ENCODE measurements at places on chromosomes 6 and 20.
A peak's percentile ranks its signal among the peaks of the same experiment; 100 is the strongest.

DNA sequence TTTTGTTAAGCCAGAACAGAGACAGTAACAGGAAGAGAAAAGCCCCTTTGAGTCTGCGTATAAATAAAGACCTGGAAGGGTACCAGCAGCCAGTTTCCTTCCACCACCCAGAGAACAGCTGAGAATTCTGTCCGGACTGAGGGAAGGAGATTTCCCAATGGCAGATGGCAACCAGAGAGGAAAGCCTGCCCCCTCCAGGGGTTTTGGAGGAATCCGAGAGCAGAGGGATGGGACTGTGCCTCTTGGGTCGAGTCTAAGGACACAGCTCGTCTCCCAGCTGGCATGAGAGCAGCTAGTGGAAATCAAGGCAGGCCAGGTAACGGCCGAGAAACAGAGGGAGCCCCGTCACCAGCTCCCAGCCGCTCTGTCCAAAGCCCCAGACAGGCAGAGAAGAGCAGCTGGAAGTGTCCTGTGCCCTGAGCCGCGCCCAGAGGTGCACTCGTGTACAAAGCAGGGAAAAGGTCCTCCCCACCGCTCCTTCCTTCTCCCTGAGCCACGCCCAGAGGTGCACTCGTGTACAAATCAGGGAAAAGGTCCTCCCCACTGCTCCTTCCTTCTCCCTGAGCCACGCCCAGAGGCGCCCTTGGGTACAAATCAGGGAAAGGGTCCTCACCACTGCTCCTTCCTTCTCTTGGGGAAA lies 134.0 kb upstream of the SNX9 start:
- DNase-seq, result no peak

- no peak for DNase-seq
Observed at GRCh38 chr6:141335477-141336273, 797.0 kb upstream of the GJE1 start.

GRCh38 chr20:58646703-58647102 lies 4.4 kb upstream of the STX16 start:
- no peak for DNase-seq

- DNase-seq, result no peak
Observed at GRCh38 chr20:37541326-37541725, 13.7 kb upstream of the BLCAP start.

DNA sequence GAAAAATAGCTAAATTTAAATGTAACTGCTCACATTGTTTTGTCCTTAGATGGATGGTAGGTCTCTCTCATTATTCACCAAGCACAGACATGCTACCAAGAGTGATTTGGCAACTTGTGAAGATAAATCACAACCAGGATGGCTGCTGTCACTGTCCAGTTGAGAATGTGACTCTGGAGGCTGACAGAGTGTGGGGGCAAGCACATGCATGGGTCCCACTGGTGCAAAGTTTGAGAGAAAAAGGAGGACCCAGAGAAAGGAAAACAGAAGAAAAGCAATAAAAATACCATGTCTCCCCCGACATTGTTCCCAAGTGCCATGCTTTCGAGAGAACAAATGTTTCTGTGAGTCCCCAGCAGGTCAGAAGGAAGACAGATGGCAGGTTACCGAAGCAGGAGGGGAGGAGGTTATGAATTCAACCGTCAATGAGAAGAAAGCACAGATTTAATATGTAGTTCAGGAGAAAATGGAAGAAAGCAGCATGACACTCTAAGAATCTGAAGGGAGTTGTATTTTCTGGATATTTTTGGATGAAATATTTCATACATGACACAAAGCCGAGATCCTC lies 73.0 kb upstream of the TSHZ2 start:
- DNase-seq, result no peak

DNA sequence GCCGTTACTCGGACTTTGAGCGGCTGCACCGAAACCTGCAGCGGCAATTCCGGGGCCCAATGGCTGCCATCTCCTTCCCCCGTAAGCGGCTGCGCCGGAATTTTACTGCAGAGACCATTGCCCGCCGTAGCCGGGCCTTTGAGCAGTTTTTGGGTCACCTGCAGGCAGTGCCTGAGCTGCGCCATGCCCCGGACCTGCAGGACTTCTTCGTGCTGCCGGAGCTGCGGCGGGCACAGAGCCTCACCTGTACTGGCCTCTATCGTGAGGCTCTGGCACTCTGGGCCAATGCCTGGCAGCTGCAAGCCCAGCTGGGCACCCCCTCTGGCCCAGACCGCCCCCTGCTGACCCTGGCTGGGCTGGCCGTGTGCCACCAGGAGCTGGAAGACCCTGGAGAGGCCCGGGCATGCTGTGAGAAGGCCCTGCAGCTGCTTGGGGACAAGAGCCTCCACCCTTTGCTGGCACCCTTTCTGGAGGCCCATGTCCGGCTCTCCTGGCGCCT lies 7.2 kb downstream of the SNX21 start:
- no peak for DNase-seq

- no peak for DNase-seq
Observed at GRCh38 chr6:2632368-2632767, 118.4 kb downstream of the MYLK4 start.

GRCh38 chr6:86016077-86016476 lies 373.4 kb upstream of the SYNCRIP start:
- no peak for DNase-seq

DNA sequence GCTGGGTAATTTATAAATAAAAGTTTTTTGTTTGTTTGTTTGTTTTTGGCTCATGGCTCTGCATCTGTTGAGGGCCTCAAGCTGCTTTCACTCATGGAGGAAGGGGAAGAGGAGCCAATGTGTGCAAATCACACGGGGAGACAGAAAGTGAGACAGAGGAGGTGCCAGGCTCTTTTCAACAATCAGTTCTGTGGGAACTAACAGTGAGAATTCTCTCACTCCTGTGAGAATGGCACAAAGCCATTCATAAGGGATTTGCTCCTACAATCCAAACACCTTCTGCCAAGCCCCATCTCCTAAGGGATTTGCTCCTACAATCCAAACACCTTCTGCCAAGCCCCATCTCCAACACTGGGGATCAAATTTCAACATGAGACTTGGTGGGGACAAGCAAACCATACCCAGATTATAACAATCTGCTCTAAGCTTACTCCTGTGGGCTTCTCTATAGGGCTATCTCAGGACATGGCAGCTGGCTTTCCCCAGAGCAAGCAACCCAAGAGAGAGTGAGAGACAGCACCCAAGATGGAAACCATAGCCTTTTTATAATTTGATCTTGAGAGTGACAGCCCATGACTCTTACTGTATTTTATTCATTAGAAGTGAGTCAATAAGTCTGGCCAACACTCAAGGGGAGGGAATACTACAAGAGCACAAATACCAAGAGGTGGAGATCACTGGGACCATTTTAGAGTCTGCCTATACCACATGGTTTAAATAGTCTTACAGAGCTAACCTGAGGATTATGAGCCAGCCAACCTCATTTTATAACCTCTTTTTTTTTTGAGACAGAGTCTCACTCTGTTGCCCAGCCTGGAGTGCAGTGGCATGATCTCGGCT lies 22.8 kb upstream of the LRRC1 start:
- no peak for DNase-seq

- DNase-seq, result peak; percentile 12
Observed at GRCh38 chr6:27213544-27214125, 33.9 kb upstream of the PRSS16 start.

- DNase-seq, result peak; percentile 81
Observed at GRCh38 chr20:39049684-39050554, 87.8 kb downstream of the DHX35 start.

DNA sequence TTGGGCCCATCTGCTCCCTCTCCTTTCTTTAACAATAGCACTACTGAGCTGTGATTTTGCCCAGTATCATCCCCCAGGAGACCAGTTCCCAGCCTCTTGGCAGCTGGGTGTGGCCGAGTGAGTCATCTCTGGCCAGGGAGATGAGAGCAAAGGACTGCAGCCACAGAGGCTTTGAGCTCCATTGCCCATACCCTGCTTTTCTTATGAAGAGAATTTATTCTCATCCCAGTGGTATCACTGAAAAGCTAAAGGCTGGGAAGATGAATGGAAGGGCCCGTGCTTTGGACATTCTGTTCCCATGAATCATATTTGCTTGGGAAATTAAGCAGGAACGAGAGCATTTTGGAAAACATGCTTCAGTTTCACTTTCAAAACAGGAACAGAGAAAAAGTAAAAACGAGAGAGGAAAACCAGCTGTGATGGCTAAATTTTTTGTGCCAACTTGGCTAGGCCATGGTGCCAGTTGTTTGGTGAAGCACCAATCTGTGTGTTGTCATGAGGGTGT lies 14.9 kb downstream of the CST3 start:
- DNase-seq, result peak; percentile 61

- peak; percentile 16 for DNase-seq
Observed at GRCh38 chr6:167907837-167908681, 81.3 kb downstream of the AFDN start.

DNA sequence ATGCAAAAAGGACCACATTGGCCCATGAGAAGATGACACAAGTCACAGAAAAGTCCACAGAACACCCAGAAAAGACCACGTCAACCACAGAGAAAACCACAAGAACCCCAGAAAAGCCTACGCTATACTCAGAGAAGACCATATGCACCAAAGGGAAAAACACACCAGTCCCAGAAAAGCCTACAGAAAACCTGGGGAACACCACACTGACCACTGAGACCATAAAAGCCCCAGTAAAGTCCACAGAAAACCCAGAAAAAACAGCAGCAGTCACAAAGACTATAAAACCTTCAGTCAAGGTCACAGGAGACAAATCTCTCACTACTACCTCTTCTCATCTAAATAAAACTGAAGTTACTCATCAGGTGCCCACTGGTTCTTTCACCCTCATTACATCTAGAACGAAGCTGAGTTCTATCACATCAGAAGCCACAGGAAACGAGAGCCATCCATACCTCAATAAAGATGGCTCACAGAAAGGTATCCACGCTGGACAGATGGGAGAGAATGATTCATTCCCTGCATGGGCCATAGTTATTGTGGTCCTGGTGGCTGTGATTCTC lies 11.2 kb downstream of the MUCL3 start:
- DNase-seq, result no peak

GRCh38 chr6:150775415-150776203 lies 89.9 kb upstream of the MTHFD1L start:
- no peak for DNase-seq

DNA sequence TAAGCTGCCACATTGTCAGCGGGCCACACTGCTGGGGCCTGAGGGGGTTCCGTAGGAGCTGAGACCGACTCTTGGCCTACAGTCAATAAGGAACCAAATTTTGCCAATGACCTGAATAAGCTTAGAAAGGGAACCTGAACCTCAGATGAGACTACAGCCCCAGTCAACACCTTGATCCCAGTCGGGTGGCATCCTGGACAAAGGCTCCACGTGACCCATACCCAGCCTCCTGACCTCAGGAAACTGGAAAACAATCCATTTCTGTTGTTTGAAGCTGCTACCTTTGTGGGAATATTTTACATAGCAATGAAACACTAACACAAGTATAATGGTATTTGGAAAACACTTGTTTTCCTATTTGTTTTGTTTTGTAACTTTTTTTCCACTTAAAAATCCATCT lies 179.9 kb upstream of the RALGAPA2 start:
- no peak for DNase-seq

DNA sequence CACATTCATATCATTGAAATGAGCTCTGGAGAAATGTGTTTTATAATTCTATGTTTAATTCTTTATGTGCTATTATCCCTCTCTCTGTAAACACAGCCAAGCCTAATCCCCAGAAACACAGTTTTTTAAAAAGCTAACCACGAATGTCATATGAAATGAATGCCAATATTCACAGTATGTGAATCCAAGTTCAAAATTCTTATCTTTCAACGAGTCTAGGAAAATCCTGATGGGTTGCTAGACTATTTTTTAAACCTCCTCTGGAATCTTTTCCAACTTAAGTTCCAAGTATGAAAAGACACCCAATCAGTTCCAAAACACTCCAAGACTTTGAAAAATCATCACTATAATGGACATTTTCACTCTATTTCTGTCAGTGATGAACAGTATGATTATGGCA lies 689.3 kb downstream of the HACE1 start:
- DNase-seq, result no peak

DNA sequence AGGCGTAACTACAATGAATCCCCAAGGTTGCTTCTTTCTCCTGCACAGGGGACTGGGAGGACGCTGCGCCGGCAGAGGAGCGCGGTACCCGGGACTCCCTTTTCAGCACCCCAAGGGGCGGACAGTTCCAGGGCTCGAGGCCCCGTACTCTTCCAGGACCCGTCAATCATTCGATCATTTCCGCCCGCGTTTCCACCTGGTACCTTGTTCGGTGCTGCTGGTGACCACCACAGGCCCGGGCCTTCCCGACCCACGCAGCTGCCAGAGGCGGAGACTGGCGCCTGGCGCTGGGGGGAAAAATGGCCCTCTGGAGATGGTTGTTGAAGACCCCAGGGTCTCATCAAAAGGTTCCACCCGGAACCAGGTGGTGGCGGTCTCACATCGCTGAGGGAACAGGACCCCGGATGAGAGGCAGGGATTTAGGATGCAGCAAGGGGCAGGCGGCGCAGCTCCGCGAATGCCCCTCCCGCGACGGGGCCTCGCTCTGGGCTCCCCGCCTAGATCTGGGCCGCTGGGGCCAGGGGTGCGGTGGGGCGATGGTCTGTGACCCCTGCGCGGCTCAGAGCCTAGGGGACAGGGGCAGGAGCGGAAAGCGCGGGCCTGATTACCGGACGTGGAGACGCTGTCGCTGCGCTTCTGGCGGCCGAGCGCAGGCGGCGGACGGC lies 744 bp downstream of the VSX1 start:
- DNase-seq, result peak; percentile 27

- DNase-seq, result no peak
Observed at GRCh38 chr6:130366107-130367005, 539 bp downstream of the TMEM200A start.

- DNase-seq, result peak; percentile 99
Observed at GRCh38 chr20:1537731-1538058, 19.8 kb downstream of the SIRPD start.

Data from NB4 (cell line).